Mucosa of gallbladder (tissue), 1 donor: ENCODE measurements at places on chromosomes 16 and 17.

GRCh38 chr17:65181237-65182061 lies 44.3 kb downstream of the RGS9 start:
- no peak for DNase-seq

DNA sequence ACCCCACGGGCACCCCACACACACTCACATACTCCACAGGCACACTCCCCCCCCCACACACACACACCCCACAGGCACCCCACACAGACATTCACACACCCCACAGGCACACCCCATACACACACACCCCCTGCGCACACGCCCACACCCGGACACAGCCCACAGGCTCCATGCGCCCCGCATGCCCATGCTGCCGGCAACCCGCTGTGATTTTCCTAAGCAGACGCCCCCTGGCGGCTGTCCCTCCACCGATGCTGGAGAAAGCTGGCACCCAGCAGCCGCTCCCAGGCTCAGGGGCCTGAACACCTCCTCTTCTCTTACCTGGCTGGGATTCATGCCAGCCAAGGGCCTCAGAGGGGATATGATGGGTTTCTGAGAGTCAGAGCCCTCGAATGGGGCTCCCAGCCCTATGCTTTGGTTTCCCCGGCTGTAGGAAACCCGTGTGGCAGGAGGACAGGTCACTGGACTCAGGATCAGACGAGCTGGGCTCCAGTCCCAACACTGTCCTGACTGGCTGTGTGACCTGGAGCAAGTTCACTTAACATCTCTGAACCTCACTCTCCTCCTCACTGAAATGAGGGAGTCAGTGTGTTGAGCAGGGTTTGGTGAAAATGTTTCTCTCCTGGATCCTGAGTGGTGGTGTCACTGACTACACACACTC lies 19.6 kb upstream of the TNFRSF13B start:
- DNase-seq, result peak; percentile 82

DNA sequence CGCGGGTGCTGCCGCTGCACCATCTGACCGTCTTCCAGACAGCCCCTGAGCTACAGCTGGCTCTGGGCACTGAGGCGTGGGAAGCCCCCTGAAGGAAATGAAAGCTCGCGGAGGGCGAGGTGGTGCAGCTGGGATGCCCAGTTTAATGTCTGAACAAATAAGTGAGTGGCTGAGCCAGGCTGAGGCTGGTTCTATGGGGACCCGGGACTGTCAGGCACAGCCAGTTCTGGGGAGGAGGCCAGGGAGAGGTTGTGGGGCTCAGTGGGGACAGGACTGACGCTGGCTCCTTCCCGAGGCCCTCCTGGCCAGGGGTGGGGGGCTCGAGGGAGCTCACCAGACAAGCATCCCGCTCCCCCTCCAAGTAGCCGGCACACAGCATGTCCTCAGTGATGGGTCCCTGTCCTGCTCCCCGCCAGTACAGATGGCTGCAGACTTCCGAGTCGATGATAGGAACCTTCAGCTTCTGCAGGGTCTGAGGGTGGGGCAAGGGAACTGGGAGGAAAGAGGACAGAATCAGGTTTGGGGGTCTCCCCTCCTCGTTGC lies 4.4 kb downstream of the PRSS22 start:
- DNase-seq, result no peak

DNA sequence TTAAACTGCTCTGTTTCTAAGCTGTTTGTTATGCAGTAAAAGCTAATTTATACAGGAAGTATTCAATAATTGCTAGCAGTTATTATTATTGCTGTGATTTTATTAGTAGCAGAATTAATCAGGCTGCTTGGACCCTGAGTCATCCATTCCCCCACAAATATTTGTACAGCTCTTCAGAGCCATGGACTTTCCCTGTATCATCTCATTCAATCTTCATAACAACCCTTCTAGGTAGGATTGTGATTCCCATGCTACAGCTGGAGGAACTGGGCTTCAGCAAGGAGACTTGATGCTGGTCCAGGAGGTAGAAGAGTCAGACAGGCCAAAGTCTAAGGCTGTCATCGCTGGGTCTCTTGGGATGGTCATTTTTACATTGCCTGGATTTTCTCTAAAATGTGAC lies 208.3 kb downstream of the C16orf95 start:
- no peak for DNase-seq

- no peak for DNase-seq
Observed at GRCh38 chr16:56898847-56899246, 33.1 kb upstream of the HERPUD1 start.

DNA sequence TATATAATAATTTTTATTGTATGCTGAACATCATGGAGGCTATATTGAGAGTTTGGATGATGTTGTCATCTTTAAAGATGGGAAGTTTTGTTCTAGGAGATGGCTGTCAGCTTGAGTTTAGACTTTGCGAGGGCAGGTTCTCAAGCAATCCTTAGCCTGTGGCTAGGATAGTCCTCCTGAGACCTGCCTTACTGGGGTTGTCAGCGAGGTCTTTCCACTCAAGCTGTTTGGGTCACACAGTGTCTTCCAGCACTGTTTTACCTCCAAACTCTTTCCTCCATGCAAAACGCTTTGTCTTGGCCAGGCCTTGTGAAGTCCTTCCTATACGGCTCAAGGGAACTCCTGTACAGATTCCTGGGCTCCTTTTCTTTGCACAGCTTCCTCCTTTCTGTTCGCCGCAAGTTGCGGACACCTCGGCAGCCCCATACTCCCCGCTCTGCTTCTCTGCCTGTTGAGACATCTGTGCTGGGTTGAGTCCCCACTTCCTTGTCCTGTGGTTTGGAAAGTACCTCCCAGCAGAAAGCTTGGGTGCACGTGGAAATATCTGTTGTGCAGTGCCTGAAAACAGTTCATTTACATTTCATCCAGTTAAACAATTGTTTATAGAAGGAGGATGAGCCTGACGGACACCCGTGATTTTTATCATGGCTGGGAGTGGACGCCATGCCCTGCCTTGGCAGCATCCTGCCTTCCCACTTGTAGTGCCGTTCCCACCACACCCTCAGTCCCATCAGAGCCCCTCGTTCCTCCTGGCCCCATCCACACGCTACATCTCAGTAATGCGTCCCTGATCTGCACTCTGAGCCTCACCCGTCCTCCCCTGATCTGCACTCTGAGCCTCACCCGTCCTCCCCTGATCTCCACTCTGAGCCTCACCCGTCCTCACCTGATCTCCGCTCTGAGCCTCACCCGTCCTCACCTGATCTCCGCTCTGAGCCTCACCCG lies 55.0 kb upstream of the CBFA2T3 start:
- peak; percentile 30 for DNase-seq

- DNase-seq, result no peak
Observed at GRCh38 chr17:42182927-42183734, 2.1 kb downstream of the HCRT start.

DNA sequence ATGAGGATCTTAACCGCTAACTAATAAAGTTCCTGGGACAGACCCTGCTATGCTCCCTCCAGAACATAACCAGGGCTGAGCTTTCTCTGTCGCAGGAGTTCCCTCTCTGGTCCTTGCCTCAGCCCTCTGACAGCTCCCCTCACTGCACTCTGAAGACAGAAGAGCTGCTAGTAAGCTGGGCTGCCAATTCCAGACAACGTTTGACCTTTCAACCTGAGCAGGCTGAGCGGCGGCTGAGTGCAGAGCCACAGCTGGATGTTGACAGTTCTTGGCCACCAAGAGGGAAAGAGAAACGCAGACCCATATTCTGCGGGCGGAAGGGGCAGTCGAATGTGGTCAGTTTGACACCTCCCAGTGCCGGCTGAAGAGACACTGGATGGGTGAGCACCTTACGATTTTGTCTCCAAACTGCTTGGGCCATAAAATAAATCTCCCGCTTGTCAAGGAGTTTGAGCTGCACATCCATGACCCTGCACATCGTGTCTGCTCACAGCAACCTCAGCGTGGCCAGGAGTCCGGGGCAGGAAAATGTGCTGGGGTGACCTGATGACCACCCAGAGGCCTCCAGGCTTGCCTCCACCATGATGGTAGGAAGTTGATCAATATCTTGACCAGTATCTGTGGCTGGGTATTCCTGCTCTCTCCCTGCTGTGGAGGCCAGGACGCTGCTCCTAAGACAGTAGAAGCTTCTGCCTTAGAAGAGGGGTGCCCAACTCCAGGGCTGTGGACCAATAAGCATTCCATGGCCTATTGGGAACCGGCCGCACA lies 209.2 kb downstream of the PARN start:
- no peak for DNase-seq

- no peak for DNase-seq
Observed at GRCh38 chr17:51795401-51795800, 363.1 kb downstream of the CA10 start.

GRCh38 chr16:2968738-2969544 lies at the start of gene PAQR4:
Gene PAQR4, plus strand, starts transcription at chr16:2969348. Its CDS starts 327 bp downstream, at chr16:2969675.
- DNase-seq, result peak; percentile 87

GRCh38 chr16:89420204-89420603 lies 70.2 kb downstream of the ANKRD11 start:
- DNase-seq, result no peak

- DNase-seq, result no peak
Observed at GRCh38 chr16:88634141-88634993, 4.0 kb upstream of the IL17C start.

- DNase-seq, result no peak
Observed at GRCh38 chr16:55367301-55367811, 43.4 kb downstream of the IRX6 start.

DNA sequence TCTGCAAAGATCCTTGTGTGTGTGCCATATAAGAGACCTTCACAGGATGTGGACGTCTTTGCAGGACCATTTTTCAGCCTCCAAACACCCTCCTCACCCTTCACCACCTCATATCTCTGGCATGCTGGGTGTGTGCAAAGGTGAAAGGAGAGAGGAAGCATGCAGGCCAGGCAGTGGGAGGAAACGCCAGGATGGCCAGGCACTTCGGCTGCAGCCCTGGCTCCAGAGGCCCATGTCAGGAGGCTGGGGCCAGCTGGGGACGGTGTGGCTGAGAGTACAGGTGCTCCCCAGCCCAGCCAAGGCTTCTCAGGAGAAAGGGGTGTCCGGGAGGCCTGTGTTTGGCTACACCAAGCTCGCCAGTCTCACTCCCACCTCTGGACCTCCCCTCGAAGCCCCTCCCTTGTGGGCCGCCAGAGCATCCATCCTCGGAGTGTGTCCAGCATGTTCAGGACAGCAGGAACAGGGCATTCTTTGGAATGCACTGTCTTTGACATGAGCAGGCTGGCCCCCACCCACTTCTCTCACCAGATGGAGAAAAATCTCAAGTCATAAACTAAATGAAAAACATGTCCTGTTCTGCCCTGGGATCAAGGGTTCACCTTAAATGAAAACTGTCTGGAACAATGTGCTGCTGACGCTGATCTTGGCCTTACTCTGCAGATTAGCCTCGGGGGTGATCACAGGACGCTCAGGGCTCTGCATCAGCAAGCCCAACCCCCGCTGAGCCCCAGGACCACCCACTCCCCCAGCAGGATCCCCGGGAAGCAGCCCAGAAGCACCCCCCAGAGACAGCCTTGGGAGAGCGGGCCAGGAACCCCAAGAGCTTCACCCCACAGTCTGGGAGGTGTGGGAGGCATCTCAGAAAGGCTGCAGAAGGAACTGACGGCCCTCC lies 15.9 kb downstream of the PEMT start:
- no peak for DNase-seq

GRCh38 chr17:74875977-74876593 lies 3.3 kb upstream of the FDXR start:
- DNase-seq, result no peak

GRCh38 chr16:11563493-11564040 lies 23.2 kb downstream of the LITAF start:
- DNase-seq, result no peak

GRCh38 chr16:22400900-22401299 lies 26.5 kb upstream of the CDR2 start:
- no peak for DNase-seq

DNA sequence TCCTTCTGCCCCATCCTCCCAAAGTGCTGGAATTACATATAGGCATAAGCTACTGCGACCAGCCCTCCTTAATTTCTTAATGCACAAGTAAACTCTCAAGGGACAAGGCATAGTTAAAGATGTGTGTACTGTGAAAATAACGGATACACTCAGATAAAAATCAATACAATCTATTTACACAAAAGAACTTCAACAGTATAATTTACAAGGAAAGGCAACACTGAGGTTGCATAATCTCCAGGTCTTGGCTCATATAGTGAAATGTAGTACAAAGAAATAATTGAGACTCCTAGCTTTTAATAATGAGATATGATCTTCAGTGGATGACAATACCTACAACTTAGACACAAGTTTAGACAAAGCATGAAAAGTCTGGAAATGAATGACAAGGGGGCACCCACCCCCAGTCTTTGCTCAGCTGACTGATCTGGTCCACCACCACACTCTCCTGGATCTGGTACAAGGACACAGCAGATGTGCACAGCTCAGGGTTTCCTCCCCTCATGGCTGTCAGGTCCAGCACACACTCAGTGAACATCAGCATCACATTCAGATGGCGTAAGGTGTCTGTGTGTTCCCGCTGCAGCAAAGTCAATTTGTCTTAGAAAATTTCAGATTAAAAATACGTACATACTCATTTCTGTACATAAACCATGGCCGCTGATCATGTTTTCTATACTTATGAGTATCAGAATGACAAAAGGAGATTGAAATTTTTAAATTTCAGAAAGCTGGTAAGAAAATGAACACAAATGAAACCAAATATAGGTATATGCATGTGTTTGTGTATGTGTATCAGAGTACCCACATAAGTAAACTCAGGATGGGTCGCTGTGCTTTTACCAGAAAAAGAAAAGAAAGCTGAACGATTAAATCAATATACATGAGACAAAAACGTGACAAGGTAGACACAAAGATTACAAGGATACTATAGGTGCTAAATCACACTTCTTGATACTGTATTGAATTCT lies 33.7 kb upstream of the ALDH3A1 start:
- no peak for DNase-seq

GRCh38 chr17:42900460-42901331 lies at the start of gene G6PC1:
Gene G6PC1, plus strand, starts transcription at chr17:42900799. Its CDS starts 78 bp downstream, at chr17:42900877.
- DNase-seq, result peak; percentile 45

DNA sequence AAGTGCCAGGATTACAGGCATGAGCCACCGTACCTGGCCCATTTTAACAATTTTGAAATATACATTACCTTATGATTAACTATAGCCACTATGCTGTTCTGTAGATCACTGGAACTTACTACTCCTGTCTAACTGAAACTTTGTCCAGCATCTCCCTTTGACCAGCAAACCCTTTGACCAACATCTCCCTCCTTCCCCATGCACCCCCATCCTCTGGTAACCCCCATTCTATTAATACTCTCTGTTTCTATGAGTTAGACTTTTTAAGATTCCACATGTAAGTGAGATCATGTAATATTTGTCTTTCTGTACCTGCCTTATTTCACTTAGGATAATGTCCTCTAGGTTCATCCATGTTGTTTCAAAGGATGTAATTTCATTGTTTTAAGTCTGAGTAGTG lies 178.0 kb downstream of the MSI2 start:
- no peak for DNase-seq

DNA sequence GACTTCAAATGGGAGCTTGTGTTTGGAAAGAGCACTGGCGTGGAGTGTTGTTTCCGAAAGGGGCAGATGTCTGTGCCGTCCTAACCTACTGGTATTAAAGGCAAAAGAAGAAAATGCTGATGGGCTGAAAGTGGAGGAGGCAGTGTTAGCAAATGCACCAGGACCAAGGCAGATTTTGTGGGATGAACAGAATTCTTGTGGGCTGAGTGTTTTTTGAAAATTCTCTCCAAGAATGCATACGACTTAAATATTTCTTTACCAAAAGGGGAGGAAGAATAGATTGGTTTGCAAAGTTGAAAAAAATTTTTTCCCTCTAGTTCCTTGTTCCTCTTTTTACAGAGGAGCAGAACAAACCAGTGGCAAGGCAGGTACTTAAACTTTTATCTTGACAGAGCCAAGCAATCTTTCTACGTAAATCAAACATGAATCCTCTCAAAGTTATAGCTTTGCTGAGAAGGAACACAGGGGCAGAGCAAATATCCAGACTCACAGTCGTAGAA lies 16.8 kb downstream of the MARCHF10 start:
- no peak for DNase-seq
